ENCODE measurements at places on chromosomes 16 and 17. TPM values are rescaled to one million over a fixed set of nuclear protein-coding genes. Genes with fewer than 3 reads are reported as not detected.

- H3K36me3 ChIP-seq, result peaks cover 84% of the 10 kb centered on the region
- DNase-seq, result no peak
- H3K4me3 ChIP-seq, result no peak overlapping the region
- 0 out of 2 replicates have a peak, but pooled peaks cover 3% of the 10 kb centered on the region for H3K4me1 ChIP-seq
- peaks cover 8% of the 10 kb centered on the region for H3K27me3 ChIP-seq
These were observed 23.3 kb downstream of the SHISA6 start for GRCh38 chr17:11264183-11264871.

DNA sequence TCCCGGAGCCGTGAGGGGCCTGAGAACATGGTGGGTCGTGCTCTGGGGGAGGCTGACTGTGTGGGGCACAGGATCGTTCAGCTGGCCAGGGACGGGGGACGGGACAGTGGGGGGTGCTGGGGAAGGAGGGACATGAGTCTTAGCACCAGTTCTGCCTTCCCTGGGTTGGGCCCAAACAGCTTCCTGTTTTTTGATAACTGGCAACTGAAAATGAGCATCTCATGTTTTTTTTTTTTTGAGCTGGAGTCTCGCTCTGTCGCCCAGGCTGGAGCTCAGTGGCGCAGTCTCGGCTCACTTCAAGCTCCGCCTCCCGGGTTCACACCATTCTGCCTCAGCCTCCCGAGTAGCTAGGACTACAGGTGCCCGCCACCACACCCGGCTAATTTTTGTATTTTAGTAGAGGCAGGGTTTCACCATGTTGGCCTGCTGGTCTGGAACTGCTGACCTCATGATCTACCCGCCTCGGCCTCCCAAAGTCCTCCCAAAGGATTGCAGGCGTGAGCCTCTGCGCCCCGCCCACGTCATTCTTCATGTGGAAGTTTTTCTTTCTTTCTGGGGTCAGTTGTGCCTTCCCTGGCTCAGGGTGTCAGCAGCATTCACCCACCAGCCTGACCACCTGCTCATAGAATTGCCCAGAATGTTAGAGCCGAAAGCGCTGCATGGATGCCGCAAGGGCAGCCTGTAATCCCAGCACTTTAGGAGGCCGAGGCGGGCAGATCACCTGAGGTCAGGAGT is 6.4 kb downstream of the ASPSCR1 start:
- 0 out of 2 replicates have a peak, but pooled peaks cover under 1% of the 10 kb centered on the region for H3K4me1 ChIP-seq
- H3K27me3 ChIP-seq, result no peaks in the 10 kb centered on the region
- H3K27ac ChIP-seq, result no peak overlapping the region
- peaks cover 29% of the 10 kb centered on the region for H3K36me3 ChIP-seq
- H3K4me3 ChIP-seq, result no peak overlapping the region
- DNase-seq, result no peak

GRCh38 chr17:1473841-1474240 is 17.8 kb upstream of the CRK start:
- peaks cover under 1% of the 10 kb centered on the region for H3K4me1 ChIP-seq
- peak overlapping the region; percentile 15 for H3K27ac ChIP-seq
- DNase-seq, result no peak
- H3K36me3 ChIP-seq, result peaks cover 25% of the 10 kb centered on the region
- H3K4me3 ChIP-seq, result no peak overlapping the region
- H3K27me3 ChIP-seq, result no peaks in the 10 kb centered on the region

DNA sequence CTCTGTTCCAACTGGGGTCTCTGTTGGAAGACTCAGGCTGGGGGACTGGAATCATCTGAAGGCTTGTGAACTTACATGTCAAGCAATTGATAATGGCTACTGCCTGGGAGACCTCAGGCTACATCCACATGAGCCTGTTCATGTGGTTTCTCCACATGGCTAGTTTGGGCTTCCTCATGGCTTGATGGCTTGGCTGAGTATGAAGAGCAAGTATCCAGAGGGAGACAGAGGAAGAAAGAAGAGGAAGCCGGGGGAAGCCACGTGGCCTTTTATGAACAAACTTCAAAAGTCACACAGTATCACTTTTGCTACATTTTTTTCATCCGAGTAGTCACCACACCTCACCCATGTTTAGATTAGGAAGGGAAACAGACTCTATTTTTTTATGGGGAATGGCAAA is 158.9 kb downstream of the TRIM37 start:
- no peak for DNase-seq
- no peaks in the 10 kb centered on the region for H3K27me3 ChIP-seq
- no peaks in the 10 kb centered on the region for H3K4me1 ChIP-seq
- H3K4me3 ChIP-seq, result no peak overlapping the region
- H3K27ac ChIP-seq, result no peak overlapping the region
- H3K36me3 ChIP-seq, result peaks cover 23% of the 10 kb centered on the region

Gene SEC14L1
- 82.8 TPM for total RNA-seq
